ENCODE measurements at places on chromosomes 6 and 20. TPM values are rescaled to one million over a fixed set of nuclear protein-coding genes. Genes with fewer than 3 reads are reported as not detected.

FOXS1 gene
- 4.7 TPM for total RNA-seq

MDFI gene
- 22.9 TPM for total RNA-seq

CLPSL1 gene
- not detected for total RNA-seq

FNDC1 gene
- 1.6 TPM for total RNA-seq

MDN1 gene
- total RNA-seq: 23.3 TPM

UNC5CL gene
- total RNA-seq: 0.52 TPM

ZBP1 gene
- 0.79 TPM for total RNA-seq

FAM83C gene
- total RNA-seq: not detected

GPSM3 gene
- total RNA-seq: 17.6 TPM

FHL5 gene
- 14.9 TPM for total RNA-seq

MYL9 gene
- 1,128 TPM for total RNA-seq

RRBP1 gene
- total RNA-seq: 78.0 TPM

FAM184A gene
- 4.3 TPM for total RNA-seq

BPIFB4 gene
- total RNA-seq: not detected

FAXC gene
- 2.1 TPM for total RNA-seq

GRCh38 chr6:124722141-124722878 lies 239.9 kb upstream of the RNF217 start:
- H3K27me3 ChIP-seq: no peaks in the 10 kb centered on the region
- no peak overlapping the region for H3K27ac ChIP-seq
- no peak for DNase-seq
- no peaks in the 10 kb centered on the region for H3K36me3 ChIP-seq
- no peaks in the 10 kb centered on the region for H3K4me1 ChIP-seq

- no peak for DNase-seq
- no peaks in the 10 kb centered on the region for H3K4me1 ChIP-seq
Measured at GRCh38 chr6:169982461-169983386, 231.3 kb downstream of the ERMARD start.

- H3K27ac ChIP-seq: no peak within 1 kb of the TSS
- no peak within 1 kb of the TSS for H3K4me3 ChIP-seq
- DNase-seq: no peak
- peaks cover 4% of the 10 kb centered on the region for H3K27me3 ChIP-seq
Measured at GRCh38 chr20:57620274-57620990, at the start of gene ZBP1. TSS of gene ZBP1 (minus strand) at chr20:57620426. CDS start at chr20:57620295, 131 bp downstream.

DNA sequence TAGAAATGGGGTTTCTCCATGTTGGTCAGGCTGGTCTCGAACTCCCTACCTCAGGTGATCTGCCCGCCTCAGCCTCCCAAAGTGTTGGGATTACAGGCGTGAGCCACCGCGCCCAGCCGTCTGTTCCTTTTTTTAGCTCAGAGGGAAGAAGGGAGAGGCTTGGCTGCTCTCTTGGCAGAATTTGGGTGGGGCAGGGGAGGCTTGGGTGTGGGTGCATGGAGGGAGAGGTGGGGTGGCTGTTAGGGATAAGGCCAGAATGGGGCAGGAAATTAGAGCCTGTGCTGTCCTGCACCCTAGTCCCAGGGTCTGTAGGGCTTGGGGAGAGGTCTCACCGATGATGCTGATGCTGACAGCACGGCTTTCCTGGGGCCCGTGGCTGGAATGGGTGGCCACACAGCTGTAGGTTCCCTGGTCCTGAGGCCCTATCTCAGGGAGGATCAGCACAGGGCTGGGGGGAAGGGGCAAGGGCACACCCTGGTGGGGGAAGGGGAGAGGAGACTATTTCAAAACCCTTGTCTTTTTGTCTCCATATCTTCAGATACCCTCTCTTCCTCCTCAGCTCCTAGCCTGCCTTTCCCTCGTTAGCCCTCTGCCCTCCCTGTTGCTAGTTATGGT lies 2.0 kb downstream of the AGER start:
- no peak overlapping the region for H3K4me3 ChIP-seq
- no peak for DNase-seq
- no peak overlapping the region for H3K27ac ChIP-seq
- H3K4me1 ChIP-seq: peaks cover 32% of the 10 kb centered on the region

DNA sequence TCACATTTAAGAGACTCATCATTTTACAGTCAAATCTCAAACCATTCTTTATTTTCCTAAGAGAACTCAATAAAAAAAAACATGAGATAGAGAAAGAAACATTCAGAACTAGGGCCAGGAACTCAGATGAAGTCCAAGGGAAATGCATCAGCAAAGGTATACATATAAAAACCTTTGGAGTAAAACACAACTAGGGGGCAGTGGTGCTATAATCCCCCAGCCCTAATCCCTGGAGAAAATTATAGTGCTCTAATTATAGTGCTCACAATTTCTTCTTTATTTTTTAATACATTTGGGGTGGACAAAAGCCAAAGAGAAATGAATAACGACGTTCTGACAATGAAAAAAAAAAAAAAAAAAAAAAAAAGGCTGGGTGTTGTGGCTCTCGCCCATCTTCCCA lies 100.6 kb upstream of the EMILIN3 start:
- H3K27me3 ChIP-seq: no peaks in the 10 kb centered on the region
- H3K36me3 ChIP-seq: peaks cover 18% of the 10 kb centered on the region
- DNase-seq: no peak

GRCh38 chr20:14783766-14784165 lies 446.4 kb upstream of the FLRT3 start:
- no peaks in the 10 kb centered on the region for H3K36me3 ChIP-seq
- DNase-seq: no peak
- no peak overlapping the region for H3K27ac ChIP-seq
- H3K27me3 ChIP-seq: no peaks in the 10 kb centered on the region

- H3K4me3 ChIP-seq: no peak overlapping the region
- no peaks in the 10 kb centered on the region for H3K36me3 ChIP-seq
- H3K27me3 ChIP-seq: peaks cover 13% of the 10 kb centered on the region
- no peak overlapping the region for H3K27ac ChIP-seq
- H3K4me1 ChIP-seq: no peaks in the 10 kb centered on the region
Measured at GRCh38 chr6:14063756-14064155, 53.8 kb upstream of the CD83 start.

DNA sequence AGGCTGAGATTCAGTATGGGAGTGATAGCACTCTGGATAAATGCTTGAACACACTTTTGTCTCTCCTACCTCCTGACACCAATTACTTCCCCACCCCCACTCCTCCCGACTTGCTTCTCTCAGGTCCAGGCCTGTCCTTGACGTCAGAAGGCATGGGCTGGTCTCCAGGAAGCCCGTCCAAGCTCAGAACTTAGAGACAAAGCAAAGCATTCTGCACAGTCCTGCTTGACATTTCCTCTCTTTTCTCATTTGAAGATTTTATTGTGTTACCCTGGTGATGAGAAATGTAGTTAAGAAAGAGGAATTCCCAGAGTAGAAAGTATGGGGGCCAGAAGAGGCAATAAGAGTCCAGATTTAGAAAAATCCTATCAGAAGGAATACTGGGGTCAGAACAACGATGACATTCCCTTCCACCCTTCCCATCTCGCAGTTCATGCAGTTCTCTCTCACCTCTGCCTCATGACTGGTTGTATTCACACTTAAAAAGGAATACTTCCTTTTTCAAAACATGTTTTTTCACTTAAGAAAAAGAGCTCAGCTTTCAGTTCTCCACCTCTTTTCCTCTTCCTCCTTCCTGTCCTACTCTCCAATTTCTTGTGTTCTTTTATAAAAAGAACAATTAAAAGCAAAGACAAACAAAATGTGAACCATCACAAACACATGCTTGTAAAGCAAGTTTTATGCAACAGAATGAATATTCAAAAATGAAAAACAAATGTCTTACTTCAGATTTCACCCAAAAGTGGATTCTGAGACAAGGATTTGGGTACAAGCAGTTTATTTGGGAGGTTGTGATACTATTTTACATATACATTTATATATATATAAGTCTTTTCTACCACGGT lies 18.5 kb upstream of the FAM184A start:
- H3K36me3 ChIP-seq: no peaks in the 10 kb centered on the region
- H3K27ac ChIP-seq: peak overlapping the region; percentile 4
- H3K4me3 ChIP-seq: no peak overlapping the region

- H3K36me3 ChIP-seq: no peaks in the 10 kb centered on the region
- DNase-seq: no peak
- peaks cover 11% of the 10 kb centered on the region for H3K4me1 ChIP-seq
- no peak overlapping the region for H3K4me3 ChIP-seq
- H3K27ac ChIP-seq: no peak overlapping the region
- H3K27me3 ChIP-seq: no peaks in the 10 kb centered on the region
Measured at GRCh38 chr20:3251806-3252205, 12.8 kb upstream of the SLC4A11 start.

DNA sequence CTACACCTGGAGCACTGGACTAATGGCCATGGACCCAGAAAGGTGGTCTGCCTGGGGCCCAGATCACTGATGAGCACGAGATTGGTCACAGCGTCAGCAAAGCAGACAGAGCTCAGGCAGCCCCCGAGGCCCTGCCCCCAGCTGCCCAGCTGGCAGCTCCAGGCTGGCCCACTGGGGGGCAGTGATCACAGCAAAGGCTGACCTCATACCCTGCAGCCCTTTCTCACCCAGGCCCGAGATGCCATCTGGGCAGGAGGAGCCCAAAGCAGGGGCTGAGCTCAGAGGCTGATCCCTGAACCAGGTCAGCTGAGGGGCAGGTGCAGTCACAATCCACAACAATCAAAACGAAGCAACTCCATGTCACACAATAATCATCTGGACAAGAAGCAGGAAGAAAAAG lies 4.1 kb downstream of the MAP1LC3A start:
- H3K27ac ChIP-seq: no peak overlapping the region
- no peaks in the 10 kb centered on the region for H3K36me3 ChIP-seq
- no peak overlapping the region for H3K4me3 ChIP-seq
- H3K4me1 ChIP-seq: peaks cover 4% of the 10 kb centered on the region
- no peak for DNase-seq
- H3K27me3 ChIP-seq: no peaks in the 10 kb centered on the region

- no peak overlapping the region for H3K27ac ChIP-seq
- H3K27me3 ChIP-seq: peaks cover 52% of the 10 kb centered on the region
- no peaks in the 10 kb centered on the region for H3K36me3 ChIP-seq
- DNase-seq: no peak
- peak overlapping the region; percentile 45 for H3K4me3 ChIP-seq
Measured at GRCh38 chr6:390914-391558, 516 bp upstream of the IRF4 start.

DNA sequence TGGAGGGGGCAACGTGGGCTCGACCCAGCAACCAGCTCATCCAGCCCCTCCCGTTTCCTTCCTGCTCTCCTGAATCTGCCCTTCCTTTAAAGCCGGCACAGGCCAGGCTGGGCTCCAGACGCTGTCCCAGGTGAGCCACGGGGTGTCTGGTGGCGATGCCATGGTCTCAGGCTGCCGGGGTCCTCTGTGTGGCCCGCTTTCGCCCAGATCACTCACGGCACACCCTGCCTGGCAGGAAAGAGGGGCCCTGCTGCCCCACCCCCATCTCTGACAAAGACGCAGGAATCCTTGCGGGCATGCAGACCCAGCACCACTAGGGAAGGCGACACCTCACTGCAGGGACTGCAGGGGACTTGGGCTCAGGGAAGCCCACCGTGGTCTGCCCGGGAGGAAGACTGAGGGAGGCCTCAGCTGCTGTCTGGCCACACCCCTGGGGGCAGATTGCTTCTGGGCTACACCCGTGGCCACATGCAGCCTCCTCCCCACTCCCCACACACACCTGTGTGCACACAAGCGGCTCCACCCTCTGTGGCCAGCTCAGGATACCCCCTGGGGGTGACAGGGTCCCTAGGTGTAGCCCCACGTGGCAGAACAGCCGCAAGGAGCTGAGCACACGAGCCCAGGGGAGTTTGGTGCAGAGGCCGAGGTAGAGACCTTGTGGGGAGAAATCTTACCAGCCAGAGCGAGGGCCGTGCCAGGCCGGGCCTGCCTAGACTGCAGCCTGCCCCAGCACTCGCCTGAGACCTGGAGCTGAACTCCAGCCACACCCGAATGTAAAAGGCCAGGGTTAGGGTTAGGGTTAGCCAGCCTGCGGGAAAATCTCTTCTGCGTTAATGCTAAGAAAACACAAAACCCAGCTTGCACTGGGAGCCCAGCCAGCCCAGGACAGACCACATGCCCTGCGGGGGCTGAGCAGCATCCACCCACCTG lies 104.6 kb downstream of the DLL1 start:
- no peak overlapping the region for H3K4me3 ChIP-seq
- H3K27me3 ChIP-seq: peaks cover 3% of the 10 kb centered on the region
- H3K27ac ChIP-seq: no peak overlapping the region
- no peak for DNase-seq
- no peaks in the 10 kb centered on the region for H3K4me1 ChIP-seq

GRCh38 chr20:35120012-35120701 lies 27.0 kb downstream of the EDEM2 start:
- H3K4me1 ChIP-seq: no peaks in the 10 kb centered on the region
- DNase-seq: peak; percentile 54
- H3K27ac ChIP-seq: no peak overlapping the region
- no peak overlapping the region for H3K4me3 ChIP-seq

GRCh38 chr6:51678905-51679620 lies 408.4 kb downstream of the PKHD1 start:
- H3K36me3 ChIP-seq: no peaks in the 10 kb centered on the region
- H3K4me1 ChIP-seq: no peaks in the 10 kb centered on the region
- H3K27ac ChIP-seq: no peak overlapping the region
- DNase-seq: no peak
- no peak overlapping the region for H3K4me3 ChIP-seq

DNA sequence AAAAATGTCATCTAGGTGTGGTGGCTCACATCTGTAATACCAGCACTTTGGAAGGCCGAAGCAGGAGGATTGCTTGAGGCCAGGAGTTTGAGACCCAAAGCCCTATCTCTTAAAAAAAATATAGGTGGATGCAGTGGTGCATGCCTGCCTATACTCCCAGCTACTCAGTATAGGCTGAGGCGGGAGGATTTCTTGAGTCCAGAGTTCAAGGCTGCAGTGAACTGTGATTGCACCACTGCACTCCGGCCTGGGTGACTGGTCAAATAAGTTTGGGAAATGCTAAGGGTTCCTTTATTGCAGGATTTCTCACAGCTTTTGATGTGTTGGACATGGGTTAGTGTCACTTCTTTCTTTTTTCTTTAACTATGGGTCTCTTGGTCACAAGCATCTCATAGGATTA lies 261.3 kb downstream of the PLCB1 start:
- H3K27ac ChIP-seq: no peak overlapping the region
- no peaks in the 10 kb centered on the region for H3K36me3 ChIP-seq
- no peaks in the 10 kb centered on the region for H3K27me3 ChIP-seq

- H3K4me1 ChIP-seq: no peaks in the 10 kb centered on the region
- no peak for DNase-seq
- H3K4me3 ChIP-seq: no peak overlapping the region
- H3K27ac ChIP-seq: no peak overlapping the region
Measured at GRCh38 chr20:42391807-42392206, 773.6 kb upstream of the CHD6 start.

DNA sequence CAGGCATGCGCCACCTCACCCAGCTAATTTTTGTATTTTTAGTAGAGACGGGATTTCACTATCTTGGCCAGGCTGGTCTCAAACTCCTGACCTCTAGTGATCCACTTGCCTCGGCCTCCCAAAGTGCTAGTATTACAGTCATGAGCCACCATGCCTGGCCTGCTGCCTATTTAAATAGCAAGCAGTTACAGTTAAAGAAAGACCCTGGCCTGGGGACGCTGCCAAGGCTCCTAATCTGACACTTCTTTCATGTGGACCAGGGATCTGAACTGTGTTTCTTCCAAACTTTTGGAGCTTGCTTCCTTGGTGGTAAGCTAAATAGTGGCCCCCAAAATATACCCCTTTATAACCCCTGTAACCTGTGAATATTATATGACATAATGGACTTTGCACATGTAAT lies 15.3 kb downstream of the PPARD start:
- no peak overlapping the region for H3K27ac ChIP-seq
- H3K27me3 ChIP-seq: no peaks in the 10 kb centered on the region
- DNase-seq: peak; percentile 51
- H3K4me1 ChIP-seq: peaks cover 34% of the 10 kb centered on the region
- no peak overlapping the region for H3K4me3 ChIP-seq
- H3K36me3 ChIP-seq: no peaks in the 10 kb centered on the region
